ENCODE measurements at places on chromosomes 16 and 17. TPM values are rescaled to one million over a fixed set of nuclear protein-coding genes. Genes with fewer than 3 reads are reported as not detected.
A peak's percentile ranks its signal among the peaks of the same experiment; 100 is the strongest.

Gene TMEM235
- total RNA-seq, result not detected

Gene KRTAP2-3
- not detected for total RNA-seq

Gene PRM2
- not detected for total RNA-seq

Gene DNASE1L2
- total RNA-seq, result 2.7 TPM

Gene SMIM36
- not detected for total RNA-seq

Gene GPR142
- total RNA-seq, result not detected

Gene C1QTNF1
- total RNA-seq, result 0.09 TPM

Gene PIK3R6
- total RNA-seq, result not detected

Gene CCL3
- total RNA-seq, result 0.63 TPM

Gene KRT31
- not detected for total RNA-seq

- H3K4me3 ChIP-seq, result no peak overlapping the region
- H3K4me1 ChIP-seq, result peaks cover 66% of the 10 kb centered on the region
- H3K27ac ChIP-seq, result no peak overlapping the region
- no peaks in the 10 kb centered on the region for H3K27me3 ChIP-seq
- peaks cover 11% of the 10 kb centered on the region for H3K36me3 ChIP-seq
Measured at GRCh38 chr17:39639043-39639442, 2.1 kb downstream of the STARD3 start.

DNA sequence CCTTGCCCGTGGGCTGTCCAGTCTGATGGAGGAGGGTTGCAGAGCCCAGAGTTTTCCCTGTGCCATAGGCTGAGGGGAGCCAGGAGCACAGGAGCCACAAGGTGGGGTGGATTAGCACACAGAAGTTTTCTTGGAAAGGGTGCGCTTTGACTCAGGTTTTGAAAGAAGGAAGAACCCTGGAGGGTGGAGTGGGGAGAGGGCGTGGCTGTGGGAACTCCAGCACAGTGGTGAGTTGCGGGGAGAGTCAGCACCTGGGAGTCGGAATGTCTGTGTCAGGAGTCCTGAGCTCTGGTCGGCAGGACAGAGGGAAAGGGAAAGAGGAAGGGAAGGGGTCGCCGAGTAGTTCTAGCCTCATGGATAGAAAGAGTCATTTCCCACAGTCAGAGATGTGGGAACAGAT lies 8.9 kb upstream of the KRT14 start:
- no peaks in the 10 kb centered on the region for H3K36me3 ChIP-seq
- peaks cover 16% of the 10 kb centered on the region for H3K27me3 ChIP-seq
- H3K4me3 ChIP-seq, result no peak overlapping the region
- H3K27ac ChIP-seq, result no peak overlapping the region

DNA sequence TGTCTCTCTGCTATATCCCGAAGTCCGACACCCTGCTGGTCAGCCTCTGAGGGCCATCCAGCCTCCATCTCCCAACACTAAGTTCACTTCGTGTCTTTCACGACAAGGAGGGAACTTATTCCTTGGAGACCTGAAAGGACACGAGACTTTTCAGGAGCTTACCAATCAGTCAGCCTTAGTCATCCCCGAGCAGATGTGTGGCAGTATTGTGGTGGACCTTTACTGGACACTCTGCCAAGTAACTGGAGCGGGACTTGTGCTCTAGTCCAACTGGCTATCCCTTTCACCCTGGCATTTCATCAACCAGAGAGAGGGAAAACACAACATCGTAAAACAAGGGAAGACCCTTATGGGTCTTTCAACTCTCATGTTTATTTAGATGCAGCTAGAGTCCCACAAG lies 87.1 kb downstream of the EMP2 start:
- H3K27ac ChIP-seq, result no peak overlapping the region
- H3K4me1 ChIP-seq, result peaks cover 6% of the 10 kb centered on the region
- H3K4me3 ChIP-seq, result no peak overlapping the region
- no peaks in the 10 kb centered on the region for H3K27me3 ChIP-seq

- no peak overlapping the region for H3K4me3 ChIP-seq
- DNase-seq, result no peak
- H3K27me3 ChIP-seq, result no peaks in the 10 kb centered on the region
Measured at GRCh38 chr17:42484304-42484703, 25.6 kb downstream of the ATP6V0A1 start.

- no peaks in the 10 kb centered on the region for H3K27me3 ChIP-seq
- H3K4me3 ChIP-seq, result peak overlapping the region; percentile 98
- peaks cover 56% of the 10 kb centered on the region for H3K36me3 ChIP-seq
- DNase-seq, result peak; percentile 58
- peak overlapping the region; percentile 88 for H3K27ac ChIP-seq
- H3K4me1 ChIP-seq, result peaks cover 40% of the 10 kb centered on the region
Measured at GRCh38 chr16:89721546-89722391, 432 bp downstream of the ZNF276 start.

GRCh38 chr17:39244016-39244599 lies 18.4 kb upstream of the STAC2 start:
- no peaks in the 10 kb centered on the region for H3K36me3 ChIP-seq
- no peak for DNase-seq
- no peak overlapping the region for H3K4me3 ChIP-seq
- H3K4me1 ChIP-seq, result peaks cover 2% of the 10 kb centered on the region

- no peak for DNase-seq
- H3K36me3 ChIP-seq, result no peaks in the 10 kb centered on the region
- H3K27ac ChIP-seq, result no peak overlapping the region
Measured at GRCh38 chr17:16486373-16487250, 5.4 kb downstream of the LRRC75A start.

DNA sequence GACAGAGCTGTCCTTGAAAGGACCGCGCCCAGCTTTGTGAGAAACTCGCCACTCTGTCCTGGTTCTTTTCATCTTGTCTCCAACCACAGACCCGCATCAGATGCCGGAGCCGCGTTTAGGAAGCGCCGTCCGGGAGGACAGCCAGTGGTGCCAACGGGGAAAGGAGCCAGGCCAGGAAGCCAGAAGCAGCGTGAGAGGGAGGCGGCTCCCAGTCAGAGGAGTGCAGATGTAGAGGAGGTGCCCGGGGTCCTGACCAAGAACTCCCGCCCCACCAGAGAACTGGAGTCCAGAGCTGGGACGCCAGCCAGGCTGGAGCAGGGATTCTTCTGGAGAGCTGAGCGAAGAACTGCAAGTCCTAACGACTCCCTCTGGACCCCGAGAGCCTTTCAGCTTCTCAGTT lies 49.3 kb upstream of the TNRC6C start:
- H3K27me3 ChIP-seq, result peaks cover 53% of the 10 kb centered on the region
- DNase-seq, result no peak
- H3K4me1 ChIP-seq, result peaks cover 4% of the 10 kb centered on the region
- no peak overlapping the region for H3K27ac ChIP-seq
- H3K36me3 ChIP-seq, result no peaks in the 10 kb centered on the region

DNA sequence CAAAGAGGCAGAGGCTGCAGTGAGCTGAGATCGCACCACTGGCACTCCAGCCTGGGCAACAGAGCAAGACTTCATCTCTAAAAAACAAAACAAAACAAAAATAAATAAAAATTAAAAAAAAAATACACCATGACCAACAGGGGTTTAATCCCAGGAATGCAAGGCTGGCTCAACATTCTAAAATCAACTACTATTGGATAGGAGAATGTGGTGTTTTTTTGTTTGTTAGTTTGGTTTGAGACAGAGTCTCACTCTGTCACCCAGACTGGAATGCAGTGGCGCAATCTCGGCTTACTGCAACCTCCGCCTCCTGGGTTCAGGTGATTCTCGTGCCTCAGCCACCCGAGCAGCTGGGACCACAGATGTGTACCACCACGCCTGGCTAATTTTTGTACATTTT lies 19.9 kb downstream of the GFOD2 start:
- no peak for DNase-seq
- H3K36me3 ChIP-seq, result peaks cover 8% of the 10 kb centered on the region
- H3K4me1 ChIP-seq, result no peaks in the 10 kb centered on the region
- no peaks in the 10 kb centered on the region for H3K27me3 ChIP-seq

DNA sequence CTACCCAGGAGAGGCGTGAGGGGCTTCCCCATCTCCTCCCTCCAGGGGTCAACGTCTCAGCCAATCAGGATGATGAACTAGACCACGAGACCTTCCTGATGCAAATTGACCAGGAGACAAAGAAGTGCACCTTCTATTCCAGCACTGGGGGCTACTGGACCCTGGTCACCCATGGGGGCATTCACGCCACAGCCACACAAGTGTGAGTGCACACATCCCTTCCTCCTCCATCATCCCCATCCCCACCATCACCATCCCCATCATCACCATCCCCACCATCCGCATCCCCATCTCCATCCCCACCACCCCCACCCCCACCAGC lies 6.8 kb downstream of the FSCN2 start:
- no peaks in the 10 kb centered on the region for H3K4me1 ChIP-seq
- DNase-seq, result no peak
- peaks cover 16% of the 10 kb centered on the region for H3K36me3 ChIP-seq
- no peak overlapping the region for H3K4me3 ChIP-seq
- no peak overlapping the region for H3K27ac ChIP-seq

GRCh38 chr16:85546585-85547447 lies 66.3 kb upstream of the GSE1 start:
- no peak overlapping the region for H3K27ac ChIP-seq
- no peak for DNase-seq
- peaks cover 9% of the 10 kb centered on the region for H3K36me3 ChIP-seq
- H3K4me1 ChIP-seq, result peaks cover 41% of the 10 kb centered on the region
- no peaks in the 10 kb centered on the region for H3K27me3 ChIP-seq

GRCh38 chr16:2054543-2055245 lies 6.9 kb downstream of the TSC2 start:
- H3K4me1 ChIP-seq, result peaks cover 41% of the 10 kb centered on the region
- H3K27me3 ChIP-seq, result no peaks in the 10 kb centered on the region
- H3K4me3 ChIP-seq, result no peak overlapping the region

- peaks cover 7% of the 10 kb centered on the region for H3K27me3 ChIP-seq
- H3K4me3 ChIP-seq, result no peak overlapping the region
- no peak for DNase-seq
- no peaks in the 10 kb centered on the region for H3K36me3 ChIP-seq
- no peaks in the 10 kb centered on the region for H3K4me1 ChIP-seq
Measured at GRCh38 chr17:36182176-36183000, 6.0 kb upstream of the TBC1D3B start.

- H3K4me3 ChIP-seq, result no peak overlapping the region
- H3K36me3 ChIP-seq, result no peaks in the 10 kb centered on the region
- H3K27ac ChIP-seq, result no peak overlapping the region
Measured at GRCh38 chr17:8726941-8727555, 17.6 kb downstream of the CCDC42 start.

GRCh38 chr17:78893684-78894083 lies 9.3 kb downstream of the CEP295NL start:
- no peaks in the 10 kb centered on the region for H3K36me3 ChIP-seq
- no peak for DNase-seq
- H3K4me3 ChIP-seq, result no peak overlapping the region
- H3K27me3 ChIP-seq, result peaks cover 89% of the 10 kb centered on the region

DNA sequence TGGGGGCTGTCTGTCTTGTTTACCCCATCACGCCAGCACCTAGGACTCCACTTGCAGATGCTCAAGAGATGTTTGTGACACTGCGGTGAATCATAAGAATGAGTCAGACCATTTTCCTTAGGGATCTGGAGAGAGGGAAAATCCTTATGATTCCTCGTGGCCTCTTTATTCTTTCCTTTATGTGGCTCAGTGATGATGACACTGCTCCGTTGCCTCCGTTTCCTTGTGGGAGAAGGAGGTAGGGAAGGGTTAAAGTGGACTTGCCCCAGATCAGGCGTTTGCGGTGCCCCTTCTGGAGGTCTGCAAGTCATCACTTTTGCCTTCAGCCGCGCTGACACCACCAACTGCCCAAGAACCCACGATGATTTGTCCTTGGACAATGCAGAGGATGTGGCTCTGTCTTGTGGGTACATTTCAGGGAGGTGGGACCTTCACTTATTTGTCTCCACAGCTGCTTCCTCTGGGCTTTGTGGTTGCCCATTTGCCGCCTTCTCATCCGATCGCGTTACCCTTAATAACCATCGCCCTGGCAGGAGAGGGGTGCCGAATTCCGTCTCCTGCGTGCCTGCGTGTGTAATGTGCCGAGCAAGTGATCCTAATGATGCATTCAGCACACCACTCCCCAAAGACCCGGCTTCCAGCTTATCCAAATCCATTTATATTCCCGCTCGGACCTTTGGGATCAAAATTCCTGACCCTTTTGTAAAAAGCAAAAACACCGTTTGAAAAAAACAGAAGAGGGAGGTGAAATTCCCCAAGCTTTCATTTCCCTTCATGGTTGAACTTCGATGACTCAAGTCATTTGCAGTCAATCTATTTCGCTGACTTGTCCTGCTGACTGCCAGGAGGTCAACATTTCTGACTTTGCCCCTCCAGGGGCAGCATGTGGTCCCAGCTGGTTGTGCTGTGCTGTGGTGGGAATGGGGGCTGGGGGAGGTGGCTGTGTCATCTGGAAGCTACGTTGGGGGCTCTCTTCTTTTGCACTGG lies 87.2 kb upstream of the IRX3 start:
- H3K27ac ChIP-seq, result no peak overlapping the region
- peaks cover 4% of the 10 kb centered on the region for H3K27me3 ChIP-seq
- no peak for DNase-seq
- H3K4me1 ChIP-seq, result no peaks in the 10 kb centered on the region
- H3K4me3 ChIP-seq, result no peak overlapping the region

DNA sequence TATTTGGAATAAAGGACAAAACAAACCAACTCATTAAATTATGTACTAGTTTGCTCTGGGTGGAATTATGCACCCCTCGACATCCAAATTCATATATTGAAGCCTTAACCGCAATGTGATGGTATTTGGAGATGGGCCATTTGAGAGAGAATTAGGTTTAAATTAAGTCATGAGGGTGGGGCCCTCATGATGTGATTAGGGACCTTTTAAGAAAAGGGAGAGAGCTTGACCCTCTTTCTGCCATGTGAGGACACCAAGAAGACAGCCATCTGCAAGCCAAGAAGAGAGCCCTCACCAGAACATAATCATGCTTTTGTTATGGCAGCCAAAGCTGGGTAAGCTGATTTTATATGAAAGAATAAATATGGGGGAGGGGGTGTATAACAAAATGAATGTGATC lies 2.0 kb downstream of the C16orf87 start:
- peaks cover 4% of the 10 kb centered on the region for H3K4me1 ChIP-seq
- no peak overlapping the region for H3K27ac ChIP-seq
- H3K4me3 ChIP-seq, result peak overlapping the region; percentile 92
- peaks cover 2% of the 10 kb centered on the region for H3K36me3 ChIP-seq
- no peak for DNase-seq

- H3K27me3 ChIP-seq, result peaks cover 25% of the 10 kb centered on the region
- H3K4me3 ChIP-seq, result no peak overlapping the region
- DNase-seq, result no peak
- H3K4me1 ChIP-seq, result peaks cover 19% of the 10 kb centered on the region
Measured at GRCh38 chr16:3259836-3260235, 3.4 kb upstream of the MEFV start.
